ENCODE measurements at places on chromosomes 16 and 17.

DNA sequence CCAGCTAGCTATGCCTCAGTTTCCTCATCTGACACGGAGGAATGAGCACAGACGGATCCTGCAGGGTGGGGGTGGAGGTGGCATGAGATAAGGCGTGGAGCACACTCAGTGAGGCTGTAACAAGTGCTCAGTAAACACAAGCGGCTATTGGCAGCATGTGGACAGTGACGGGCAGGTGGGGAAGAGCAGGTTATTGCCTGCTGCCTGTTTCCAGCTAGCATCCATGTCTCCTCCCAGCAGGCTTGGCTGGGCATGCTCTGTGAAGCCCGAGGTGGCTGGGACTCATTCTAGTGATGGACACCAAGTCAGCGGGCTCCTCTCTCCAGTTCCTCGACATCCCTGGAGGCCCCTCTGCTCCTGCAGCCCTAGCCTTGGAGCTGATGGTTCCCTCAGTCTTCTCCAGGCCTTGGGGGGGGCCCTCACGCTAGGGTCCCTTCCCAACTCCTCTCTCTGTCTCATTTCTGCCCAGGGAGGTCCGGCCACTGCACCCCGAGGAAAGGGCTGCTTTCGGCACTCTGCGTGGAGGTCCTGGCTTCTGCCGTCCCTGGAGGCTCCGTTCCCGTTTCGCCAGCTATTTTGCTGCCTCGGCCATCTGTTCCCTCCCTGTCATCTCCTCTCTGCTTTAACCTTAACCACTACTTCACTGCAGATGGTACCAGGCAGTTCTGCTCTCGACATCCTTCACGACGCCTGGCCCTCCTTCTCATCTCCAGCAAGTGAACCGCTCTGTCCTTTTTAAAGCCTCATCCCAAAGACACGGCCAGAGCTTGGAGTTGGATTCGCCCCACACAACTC is 6.2 kb downstream of the RTN4RL1 start:
- DNase-seq: no peak
- H3K27ac ChIP-seq: no peak overlapping the region
- no peak overlapping the region for H3K4me3 ChIP-seq
- peaks cover 4% of the 10 kb centered on the region for H3K27me3 ChIP-seq
- peaks cover 6% of the 10 kb centered on the region for H3K4me1 ChIP-seq
- no peaks in the 10 kb centered on the region for H3K36me3 ChIP-seq

- H3K4me3 ChIP-seq: no peak overlapping the region
- H3K27ac ChIP-seq: no peak overlapping the region
- no peaks in the 10 kb centered on the region for H3K36me3 ChIP-seq
- no peaks in the 10 kb centered on the region for H3K4me1 ChIP-seq
Measured at GRCh38 chr16:27828671-27829070, 234.8 kb downstream of the GSG1L start.

- DNase-seq: no peak
- peaks cover 20% of the 10 kb centered on the region for H3K36me3 ChIP-seq
- peak overlapping the region; percentile 68 for H3K27ac ChIP-seq
- H3K4me3 ChIP-seq: no peak overlapping the region
Measured at GRCh38 chr16:3655030-3655395, 522 bp downstream of the DNASE1 start.

- no peak overlapping the region for H3K27ac ChIP-seq
- H3K36me3 ChIP-seq: no peaks in the 10 kb centered on the region
- H3K4me3 ChIP-seq: no peak overlapping the region
- peak; percentile 20 for DNase-seq
- H3K4me1 ChIP-seq: peaks cover 4% of the 10 kb centered on the region
- H3K27me3 ChIP-seq: no peaks in the 10 kb centered on the region
Measured at GRCh38 chr16:24075931-24076716, 180.0 kb upstream of the CACNG3 start.

DNA sequence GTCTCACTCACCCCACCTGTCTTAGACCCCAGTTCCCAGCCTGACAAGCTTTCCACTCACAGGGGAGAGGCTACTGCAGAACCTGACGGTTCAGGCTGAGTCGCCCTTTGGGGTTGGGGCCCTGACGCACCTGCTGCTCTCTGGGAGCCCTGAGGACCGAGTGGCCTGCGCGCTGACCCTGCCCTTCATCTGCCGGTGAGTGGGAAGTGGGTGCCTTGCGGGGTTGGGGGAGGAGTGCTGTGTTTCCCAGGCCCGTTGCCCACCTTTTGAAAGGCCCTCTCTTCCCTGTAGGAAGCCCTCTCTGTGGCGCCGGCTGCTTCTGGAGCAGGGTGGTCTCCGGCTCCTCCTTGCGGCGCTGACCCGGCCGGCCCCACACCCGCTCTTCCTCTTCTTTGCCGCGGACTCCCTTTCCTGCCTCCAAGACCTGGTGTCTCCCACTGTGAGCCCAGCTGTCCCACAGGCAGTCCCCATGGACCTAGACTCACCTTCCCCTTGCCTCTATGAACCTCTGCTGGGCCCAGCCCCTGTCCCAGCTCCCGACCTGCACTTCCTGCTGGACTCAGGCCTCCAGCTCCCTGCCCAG is 6.1 kb upstream of the TGFB1I1 start:
- H3K4me3 ChIP-seq: no peak overlapping the region
- DNase-seq: no peak
- H3K27me3 ChIP-seq: no peaks in the 10 kb centered on the region
- H3K27ac ChIP-seq: no peak overlapping the region
- H3K36me3 ChIP-seq: peaks cover 9% of the 10 kb centered on the region
